ENCODE measurements at places on chromosomes 3 and 15.
A peak's percentile ranks its signal among the peaks of the same experiment; 100 is the strongest.

GRCh38 chr15:64193971-64194370, 31.1 kb upstream of the PPIB start:
- no peak for DNase-seq

DNA sequence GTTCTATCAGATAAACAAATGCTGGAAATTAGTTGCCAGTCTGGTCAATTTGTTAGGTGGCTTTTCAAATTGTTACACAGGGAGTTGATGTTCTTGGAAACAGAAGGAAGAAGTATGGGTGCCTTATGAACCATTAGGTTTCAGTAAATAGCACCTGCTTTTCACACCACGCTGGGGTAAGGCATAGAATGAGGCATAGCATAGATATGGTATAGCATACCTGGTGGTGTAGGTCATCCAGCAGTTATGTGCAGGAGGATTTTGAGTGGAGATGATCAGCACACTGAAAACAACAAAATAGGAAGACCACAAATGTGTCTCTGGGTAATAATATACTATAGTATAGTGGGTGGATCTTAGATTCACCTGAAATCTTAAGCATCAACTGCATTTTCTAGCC, 121.4 kb downstream of the GMPS start:
- DNase-seq = no peak

- no peak for DNase-seq
Measured at GRCh38 chr3:141021261-141021660, 29.9 kb upstream of the SPSB4 start.

DNA sequence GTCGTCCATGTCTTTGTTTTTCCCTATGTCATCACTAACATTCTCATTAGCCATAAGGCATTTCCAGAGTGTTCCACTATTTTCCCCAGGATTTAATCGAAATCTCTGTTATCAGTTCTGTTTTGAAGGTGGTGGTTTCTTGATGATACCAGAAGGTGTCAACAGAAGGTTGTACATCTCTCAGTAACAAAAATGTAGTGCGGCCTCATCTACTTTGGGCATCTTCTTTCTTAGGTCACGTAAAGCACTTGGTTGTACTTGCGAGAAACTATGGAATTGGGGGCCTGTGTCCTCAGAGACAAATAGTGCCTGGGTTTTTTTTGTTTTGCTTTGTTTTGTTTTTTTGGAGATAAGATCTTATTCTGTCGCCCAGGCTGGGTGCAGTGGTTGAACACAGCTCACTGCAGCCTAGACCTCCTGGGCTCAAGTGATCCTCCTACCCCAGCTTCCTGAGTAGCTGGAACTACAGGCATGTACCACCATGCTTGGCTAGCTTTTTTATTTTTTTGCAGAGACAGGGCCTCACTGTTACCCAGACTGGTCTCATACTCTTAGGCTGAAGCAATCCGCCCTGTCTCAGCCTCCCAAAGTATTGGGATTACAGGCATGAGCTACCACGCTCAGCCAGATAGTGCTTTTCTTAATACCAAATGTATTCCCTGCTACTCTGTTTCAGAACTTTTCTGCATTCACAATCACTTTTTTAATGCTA, 61.2 kb upstream of the FURIN start:
- no peak for DNase-seq

DNA sequence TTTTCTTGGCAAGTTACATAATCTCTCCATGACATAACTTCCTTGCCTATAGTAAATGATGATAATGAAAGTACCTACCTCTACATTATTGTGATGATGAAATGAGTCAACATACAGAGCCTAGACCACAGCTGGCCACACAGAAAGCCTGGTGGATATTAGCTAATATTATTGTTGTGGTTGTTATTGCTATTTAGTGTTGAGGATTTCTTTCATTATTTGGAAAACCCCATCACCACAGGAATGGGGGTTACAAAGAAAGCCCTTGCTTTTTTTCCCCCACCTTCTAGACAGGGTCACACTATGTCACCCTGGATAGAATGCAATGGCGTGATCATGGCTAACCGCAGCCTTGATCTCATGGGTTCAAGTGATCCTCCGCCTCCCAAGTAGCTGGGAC, 125.0 kb downstream of the PDZRN3 start:
- DNase-seq = peak; percentile 10

DNA sequence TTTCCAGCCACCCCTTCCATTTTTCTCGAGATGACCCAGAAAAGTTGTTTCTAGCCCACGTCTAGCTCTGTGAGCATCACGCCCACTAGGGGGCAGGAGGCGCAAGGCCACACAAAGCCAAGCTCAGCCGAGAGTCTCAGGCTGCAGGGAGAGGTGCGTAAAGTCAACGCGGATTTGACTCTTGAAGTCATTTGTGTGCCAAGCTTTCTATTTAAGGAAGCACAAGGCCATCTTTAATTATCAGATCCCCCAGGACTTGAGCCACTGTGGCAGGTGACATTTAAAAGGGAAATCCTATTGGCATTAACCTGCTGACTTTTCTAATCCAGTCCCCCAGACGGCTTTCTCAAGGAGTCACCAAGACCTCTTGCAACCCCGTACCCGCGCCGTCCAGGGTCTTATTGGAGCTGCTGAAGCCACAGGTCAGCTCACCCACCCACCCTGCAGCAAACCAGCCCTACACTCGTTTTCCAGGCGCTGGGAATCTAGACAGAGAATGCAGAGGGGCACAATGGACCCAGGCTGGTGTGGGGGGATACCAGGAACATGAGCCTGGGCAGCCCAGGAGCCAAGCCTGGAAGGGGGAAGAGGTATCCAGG, 62.1 kb downstream of the CAPN7 start:
- DNase-seq = peak; percentile 91

DNA sequence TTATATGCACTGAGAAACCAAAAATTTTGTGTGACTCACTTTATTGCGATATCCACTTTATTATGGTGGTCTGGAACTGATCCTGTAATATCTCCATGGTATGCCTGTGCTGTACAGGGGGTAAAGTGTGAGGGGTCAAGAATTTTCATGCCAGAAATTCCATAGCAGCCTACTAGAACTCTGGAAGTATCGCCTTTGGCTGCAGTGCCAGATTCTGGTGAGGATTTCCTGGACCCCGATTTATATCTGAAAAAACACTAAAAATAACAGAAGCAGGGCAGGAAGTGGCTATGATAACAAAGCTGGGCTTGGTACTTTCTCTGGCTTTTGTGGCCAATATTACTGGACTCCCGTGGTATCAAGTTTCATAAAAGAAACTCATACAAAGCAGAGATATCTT, 36.4 kb downstream of the CCDC80 start:
- peak; percentile 93 for DNase-seq

GRCh38 chr3:127260826-127261555, 26.9 kb downstream of the PRR20G start:
- DNase-seq = no peak

- no peak for DNase-seq
Measured at GRCh38 chr3:97009427-97010019, 195.1 kb downstream of the EPHA6 start.

- peak; percentile 59 for DNase-seq
Measured at GRCh38 chr15:78302579-78303312, 3.3 kb upstream of the SKIC8 start.

GRCh38 chr3:157103280-157103679, 56.7 kb downstream of the CCNL1 start:
- DNase-seq = no peak

DNA sequence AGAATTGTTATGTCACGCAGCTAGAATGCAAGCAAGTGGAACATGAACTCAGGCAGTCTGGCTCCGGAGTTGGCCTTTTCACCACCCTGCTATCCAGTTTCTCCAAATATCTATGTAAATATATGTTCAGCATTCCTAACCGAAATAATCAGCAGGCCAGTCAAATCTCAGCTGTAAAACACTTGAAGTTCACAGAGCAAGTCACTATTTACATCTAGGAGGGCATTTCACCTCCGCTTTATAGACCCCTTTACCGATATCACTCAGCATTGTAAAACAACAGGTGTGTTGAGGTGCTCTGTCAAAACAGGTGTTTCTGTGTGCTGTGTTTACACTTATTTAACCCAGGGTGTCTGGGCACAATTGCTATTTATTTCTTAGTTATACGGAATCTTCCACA, 12.2 kb upstream of the HES1 start:
- no peak for DNase-seq

- no peak for DNase-seq
Measured at GRCh38 chr3:171213907-171214306, 187.4 kb upstream of the SLC2A2 start.

DNA sequence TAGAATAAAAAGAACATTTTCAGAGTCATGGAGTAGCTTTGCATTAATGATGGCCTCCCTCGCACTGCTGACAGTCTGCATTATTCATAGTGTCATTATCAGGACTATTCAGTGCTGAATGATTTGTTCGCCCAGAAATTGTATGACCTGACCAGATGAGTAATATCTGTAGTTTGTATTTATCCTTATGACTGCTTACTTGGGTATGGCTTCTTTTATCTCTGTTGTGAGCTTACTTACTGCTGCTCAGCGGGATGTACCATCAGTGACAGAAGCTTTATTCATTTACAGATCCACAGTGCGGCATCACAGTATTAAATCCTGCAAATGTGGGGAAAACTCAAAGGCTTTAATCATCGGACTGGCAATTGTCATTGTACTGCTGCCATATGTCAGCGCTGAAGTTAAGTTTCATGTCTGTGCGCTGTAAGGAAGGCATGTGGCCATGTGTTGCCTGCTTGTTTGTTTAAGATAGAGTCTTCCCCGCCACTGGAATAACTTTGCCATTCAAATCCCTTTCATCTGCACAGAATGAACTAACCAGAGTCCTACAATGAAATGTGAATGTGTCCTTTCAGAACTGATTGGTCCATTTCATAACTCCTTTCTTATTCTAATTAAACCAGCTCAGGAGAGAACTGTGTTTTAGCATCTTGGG, 262.2 kb downstream of the CHL1 start:
- DNase-seq = no peak

- DNase-seq = no peak
Measured at GRCh38 chr3:7381741-7382140, 520.8 kb downstream of the GRM7 start.

DNA sequence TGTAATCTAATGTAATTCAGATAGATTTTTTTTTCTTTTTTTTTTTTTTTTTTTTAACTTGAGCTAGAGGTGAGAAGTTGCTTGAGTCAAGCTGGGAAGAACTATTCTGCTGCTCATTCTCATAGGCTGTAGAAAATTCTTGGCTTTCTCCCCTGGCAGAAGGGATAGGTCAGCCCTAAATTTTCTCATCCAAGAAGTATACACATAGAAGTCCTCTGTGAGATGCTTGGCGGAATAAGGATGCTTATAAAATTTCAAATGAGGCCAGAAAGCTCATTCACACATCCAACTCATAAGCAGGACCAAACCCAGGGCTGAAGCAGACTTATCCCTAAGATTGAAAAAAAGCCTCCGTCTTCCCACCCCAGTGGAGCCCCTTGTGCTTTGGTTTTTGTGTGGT, 572.5 kb downstream of the SQOR start:
- DNase-seq = no peak

DNA sequence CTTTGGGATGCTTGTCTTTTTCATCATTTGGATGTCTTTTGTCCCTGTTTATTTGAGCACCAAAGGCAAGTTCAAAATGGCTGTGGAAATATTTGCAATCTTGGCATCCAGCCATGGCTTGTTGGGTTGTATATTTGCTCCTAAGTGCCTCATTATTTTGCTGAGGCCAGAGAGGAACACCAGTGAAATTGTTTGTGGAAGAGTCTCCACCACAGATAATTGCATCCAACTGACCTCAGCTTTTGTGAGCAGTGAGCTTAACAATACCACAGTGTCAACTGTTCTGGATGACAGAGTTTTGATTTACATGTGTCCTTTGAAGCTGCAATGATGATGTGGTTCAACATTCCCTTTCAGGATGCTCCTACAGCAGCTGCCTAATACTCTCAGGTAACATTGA, 83.0 kb upstream of the KCNAB1 start:
- peak; percentile 8 for DNase-seq

DNA sequence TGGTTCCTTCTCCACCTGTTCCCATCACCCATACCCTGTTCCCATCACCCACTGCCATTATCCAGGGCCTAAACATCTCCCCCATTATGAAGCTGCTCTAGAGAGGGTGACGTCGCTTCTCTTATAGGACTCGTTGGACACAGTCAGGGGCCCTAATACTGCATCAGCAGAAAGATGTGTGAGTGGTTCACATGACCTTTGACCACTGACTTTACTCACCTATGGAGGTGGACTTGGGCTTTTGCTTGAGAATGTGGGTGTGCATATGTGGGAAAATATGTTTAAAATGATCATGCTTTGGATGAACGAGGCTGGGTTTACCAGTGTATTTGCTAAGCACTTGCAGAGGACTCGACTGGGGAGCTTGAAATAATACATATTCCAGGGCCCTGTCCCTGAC, 26.8 kb downstream of the RBP2 start:
- no peak for DNase-seq

DNA sequence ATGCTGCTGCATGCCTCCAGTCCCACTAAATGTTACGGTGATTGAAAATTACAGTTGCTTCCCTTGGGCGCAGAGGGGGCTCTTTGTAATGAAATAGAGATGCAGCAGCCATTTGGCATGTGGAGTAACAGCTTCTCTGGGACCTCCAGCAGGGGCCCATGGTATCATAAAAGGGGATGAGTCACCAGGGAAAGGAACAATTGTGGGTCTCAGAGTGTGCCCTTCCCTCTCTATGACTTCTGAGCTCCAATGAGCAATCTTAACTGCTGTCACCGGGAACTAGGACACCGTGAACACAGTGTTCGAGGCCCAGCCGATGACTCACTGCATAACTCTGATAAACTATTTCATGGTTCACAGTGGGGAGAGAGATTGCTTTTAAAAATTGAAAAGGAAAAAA, 164.8 kb upstream of the NUDT16 start:
- peak; percentile 84 for DNase-seq

GRCh38 chr15:40340038-40340739, 550 bp downstream of the CCDC9B start:
- peak; percentile 82 for DNase-seq

GRCh38 chr3:107933450-107933849, 157.4 kb downstream of the CD47 start:
- DNase-seq = no peak

GRCh38 chr3:2392981-2393380, 294.3 kb downstream of the CNTN4 start:
- DNase-seq = no peak

DNA sequence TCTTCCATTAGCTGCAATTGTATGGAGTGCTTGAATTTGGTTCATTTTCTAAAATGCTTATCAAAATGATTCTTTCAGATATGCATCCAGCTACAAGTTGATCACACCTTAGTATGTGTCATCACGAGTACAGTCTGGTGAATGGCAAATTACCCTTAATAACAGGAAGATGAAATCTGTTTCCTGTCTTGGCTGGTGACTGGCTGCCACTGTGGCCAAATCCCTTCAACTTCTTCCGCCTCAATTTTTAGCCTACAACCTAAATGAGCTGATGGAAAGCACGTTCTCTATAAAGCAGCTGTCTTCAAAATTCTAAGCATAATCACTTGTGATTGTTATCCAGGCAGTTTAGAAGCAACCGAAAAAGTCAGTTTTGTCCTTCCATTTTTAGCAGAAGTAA, 387.1 kb upstream of the NECTIN3 start:
- DNase-seq = no peak
